Stimulated activated CD4-positive, alpha-beta T cell treated with anti-CD3 and anti-CD28 coated beads, Interleukin-1b, Interleukin-23, amount 100 ng/mL, for 4 hours (primary cell): ENCODE measurements at places on chromosomes 5 and 9.

- no peak for DNase-seq
These were observed 1.1 kb downstream of the SLC27A6 start for GRCh38 chr5:128966375-128966774.

- DNase-seq = no peak
These were observed 136.2 kb upstream of the SLC30A5 start for GRCh38 chr5:68957591-68957990.

GRCh38 chr5:40518485-40518917, 161.2 kb upstream of the PTGER4 start:
- DNase-seq = no peak

GRCh38 chr5:140134277-140134935, 8.7 kb downstream of the IGIP start:
- DNase-seq = no peak

GRCh38 chr5:55232271-55232984, 980 bp downstream of the CCNO start:
- DNase-seq = no peak

DNA sequence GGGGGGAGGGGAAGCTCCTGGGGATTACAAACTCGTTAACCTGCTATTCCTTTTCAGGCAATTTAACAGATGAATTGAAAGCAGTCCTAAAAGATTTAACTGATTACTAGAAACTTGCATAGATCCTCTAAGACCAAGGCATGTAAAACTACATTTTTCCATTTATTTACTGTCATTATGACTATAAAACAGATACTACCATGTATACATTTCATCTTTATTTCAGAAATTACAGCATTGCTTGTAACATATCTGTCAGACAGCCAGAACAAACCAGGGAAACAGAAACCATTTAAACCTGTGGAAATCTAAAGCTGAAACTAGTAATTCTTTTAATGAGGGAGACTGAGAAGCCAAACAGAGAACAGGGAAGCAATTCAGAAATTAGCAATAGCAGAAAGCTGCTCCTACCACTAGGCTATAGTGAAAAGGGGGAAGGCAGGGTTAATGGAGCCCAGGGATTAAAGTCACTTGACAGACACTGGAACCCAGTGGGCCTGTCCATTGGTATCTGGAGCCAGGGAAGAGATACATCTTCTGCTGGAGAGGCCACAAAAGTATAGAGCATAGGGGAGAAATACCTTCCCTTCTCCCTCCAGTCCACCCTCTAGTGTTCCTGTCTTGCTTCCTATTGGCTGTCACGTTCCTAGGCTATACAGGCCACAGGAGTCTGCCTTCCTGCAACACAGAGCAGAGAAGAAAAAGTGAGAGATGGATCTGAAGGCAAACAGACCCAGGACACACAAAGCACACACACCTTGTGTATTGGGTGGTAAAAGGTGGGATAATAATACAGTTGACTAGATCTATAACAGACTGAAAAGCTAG, 33.8 kb downstream of the PDCD1LG2 start:
- no peak for DNase-seq

GRCh38 chr5:171797543-171797942, 11.9 kb downstream of the SMIM23 start:
- DNase-seq = no peak

- no peak for DNase-seq
These were observed 6.0 kb upstream of the ZNF354C start for GRCh38 chr5:179054036-179054785.

GRCh38 chr9:98851730-98852459, 44.4 kb downstream of the GALNT12 start:
- DNase-seq = no peak

DNA sequence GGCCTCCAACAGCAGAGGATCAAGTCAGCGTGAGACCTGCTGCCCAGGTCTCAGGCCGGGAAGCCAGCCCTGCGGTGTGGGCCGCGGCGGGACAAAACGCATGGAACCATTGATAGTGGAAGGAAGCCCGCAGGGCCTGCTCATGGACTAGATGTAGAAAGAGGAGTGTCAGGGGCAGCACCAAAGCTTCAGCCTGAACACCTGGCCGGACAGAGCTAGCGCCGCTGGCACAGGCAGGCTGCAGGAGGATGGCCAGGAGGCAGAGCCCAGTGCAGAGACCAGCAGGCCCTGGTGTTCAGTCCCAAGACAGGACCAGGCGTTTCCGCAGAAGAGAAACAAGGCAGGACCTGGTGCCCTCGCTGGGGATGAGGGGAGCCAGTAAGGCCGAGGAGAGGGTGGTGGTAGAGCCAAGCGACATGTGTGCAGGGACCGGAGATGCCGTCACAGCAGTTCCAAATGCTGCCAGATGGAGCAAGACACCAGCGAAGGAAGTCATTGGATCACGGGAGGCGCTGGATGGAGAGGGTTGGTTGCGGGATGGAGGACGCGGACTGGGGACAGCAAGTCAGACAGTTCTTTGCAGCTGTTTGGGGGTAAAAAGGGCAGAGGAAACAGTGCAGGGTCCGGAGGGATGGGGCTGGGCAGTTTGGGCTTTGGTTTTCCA, 42.1 kb upstream of the OLFM1 start:
- DNase-seq = no peak

DNA sequence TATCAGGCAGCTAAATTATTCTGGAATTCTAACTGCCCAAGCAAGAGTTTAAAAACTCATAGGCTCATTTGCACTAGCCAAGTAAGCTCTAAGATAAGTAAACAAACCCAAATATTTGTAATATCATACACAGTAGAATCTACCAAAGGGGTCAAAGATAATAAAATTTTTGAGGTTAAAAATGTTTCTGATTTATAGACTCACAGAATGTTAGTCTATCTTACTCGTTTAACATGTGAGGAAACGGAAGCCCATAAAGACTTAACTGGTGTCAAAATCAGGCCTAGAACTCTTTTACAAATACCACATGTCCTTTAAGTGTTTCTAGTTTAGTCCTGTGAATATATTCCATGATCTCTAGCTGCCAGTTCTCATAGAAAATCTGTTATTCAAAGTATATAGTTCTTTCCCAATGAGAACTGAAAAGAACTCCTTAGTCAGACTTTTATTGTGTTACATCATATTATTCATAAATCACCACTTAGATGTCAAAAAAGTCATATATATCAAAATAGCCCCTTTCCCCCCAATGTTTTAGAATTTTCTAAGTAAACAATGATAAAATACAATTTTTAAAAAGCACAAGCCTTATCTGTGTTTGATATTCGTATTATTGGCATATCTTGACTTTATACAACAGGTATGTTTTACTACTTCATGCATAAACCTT, 13.9 kb downstream of the RAB14 start:
- DNase-seq = no peak

GRCh38 chr9:106634183-106634582, 228.8 kb upstream of the ZNF462 start:
- no peak for DNase-seq

DNA sequence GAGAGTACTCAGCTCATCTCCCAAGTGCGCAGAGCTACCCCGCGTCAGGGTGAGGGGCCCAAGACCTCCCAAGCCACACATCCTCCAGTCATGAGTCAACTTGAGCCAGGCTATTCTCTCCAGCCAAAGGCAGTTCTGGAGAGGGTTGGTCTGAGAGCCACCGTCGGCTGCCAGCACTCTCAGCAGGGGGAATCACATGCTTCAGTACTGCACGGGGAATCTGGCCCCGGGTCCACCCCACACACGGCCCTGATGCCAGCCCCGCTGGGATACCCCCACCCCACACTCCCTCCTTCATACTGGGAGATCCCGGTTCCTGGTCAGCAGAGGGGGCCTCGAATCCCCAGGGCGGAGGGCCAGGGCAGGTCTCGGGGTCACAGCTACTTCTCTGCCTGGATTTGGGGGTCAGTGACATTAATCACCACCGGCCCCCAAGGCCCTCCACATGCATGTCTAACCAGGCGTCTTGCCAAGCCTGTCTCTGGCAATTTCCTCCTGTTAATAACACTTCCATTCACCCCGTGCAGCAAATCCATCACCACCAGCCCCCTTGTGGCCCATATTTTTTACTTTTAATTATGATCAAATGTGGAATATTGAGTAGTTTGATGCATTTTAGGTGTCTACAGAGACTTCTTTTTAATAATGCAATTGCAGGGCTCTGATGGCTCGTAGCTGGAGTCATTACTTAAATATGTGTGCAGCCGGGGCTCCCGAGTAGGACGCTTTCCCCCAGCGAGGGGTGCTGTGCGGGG, 102.9 kb upstream of the PPP1R26 start:
- DNase-seq = no peak

GRCh38 chr5:41955432-41956024, 30.4 kb downstream of the FBXO4 start:
- no peak for DNase-seq

GRCh38 chr5:172876578-172876977, 42.5 kb downstream of the ERGIC1 start:
- no peak for DNase-seq

- no peak for DNase-seq
These were observed 159.8 kb downstream of the SYK start for GRCh38 chr9:90961375-90961774.

GRCh38 chr9:20270161-20270560, 352.1 kb downstream of the MLLT3 start:
- DNase-seq = no peak

DNA sequence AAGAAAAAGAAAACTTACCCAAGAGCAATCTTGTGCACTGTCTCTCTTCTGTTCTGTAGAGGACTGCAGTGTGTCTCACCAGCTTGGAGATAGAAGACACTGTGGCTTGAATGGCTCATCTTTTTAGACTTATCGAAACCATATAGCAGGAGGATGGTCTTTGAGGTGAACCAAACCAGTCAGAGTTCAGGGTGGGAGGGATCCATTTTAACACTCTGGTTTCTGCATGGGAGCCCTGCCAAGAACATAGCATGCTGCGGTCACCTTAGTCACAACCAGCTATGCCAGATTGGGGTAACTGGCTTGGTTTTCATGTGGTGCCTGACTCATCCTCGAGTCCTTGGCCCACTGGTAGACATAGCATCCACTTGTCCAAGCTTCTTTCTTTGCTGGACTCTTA, 135.1 kb downstream of the PAPPA start:
- DNase-seq = no peak

DNA sequence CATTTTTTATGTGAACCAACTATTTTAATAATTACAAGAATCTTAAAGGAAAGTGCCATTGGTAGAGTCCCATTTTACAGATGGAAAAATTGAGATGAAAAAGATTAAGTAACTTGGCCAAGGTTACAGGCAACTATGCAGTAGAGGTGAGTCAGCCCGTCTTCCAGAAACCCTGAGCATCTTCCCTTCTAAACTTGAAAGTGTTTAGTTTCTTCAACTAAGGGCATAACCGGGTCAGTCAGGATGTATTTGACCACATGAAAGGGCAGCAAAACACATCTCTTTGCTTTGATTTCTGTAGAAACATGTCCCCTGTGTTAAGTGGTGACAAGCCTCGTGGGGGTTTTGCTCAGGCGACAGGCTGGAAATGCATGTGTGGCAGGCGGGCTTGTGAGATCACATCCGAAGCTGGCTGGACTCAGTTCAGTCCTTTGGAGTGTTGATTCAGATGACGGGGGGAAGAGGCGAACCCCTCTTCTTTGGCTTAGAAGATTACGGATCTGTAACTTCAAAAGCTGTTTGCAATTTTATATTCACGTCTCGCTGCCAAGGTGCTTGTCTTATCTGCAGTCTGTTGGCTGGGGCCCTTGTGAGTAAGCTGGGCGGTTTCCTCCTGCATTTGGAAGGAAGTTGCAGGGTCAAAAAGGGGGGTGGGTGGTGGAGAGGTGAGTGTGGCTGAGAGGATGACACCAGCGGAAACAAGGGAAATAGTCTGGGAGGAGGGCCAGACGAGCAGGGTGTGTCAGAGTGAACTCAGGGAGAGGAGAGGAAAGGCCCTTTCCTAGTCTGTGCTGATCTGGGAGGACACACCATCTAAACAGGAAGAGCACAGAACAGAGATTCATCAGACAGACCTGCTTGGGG, 78.9 kb upstream of the RPS23 start:
- peak; percentile 27 for DNase-seq

DNA sequence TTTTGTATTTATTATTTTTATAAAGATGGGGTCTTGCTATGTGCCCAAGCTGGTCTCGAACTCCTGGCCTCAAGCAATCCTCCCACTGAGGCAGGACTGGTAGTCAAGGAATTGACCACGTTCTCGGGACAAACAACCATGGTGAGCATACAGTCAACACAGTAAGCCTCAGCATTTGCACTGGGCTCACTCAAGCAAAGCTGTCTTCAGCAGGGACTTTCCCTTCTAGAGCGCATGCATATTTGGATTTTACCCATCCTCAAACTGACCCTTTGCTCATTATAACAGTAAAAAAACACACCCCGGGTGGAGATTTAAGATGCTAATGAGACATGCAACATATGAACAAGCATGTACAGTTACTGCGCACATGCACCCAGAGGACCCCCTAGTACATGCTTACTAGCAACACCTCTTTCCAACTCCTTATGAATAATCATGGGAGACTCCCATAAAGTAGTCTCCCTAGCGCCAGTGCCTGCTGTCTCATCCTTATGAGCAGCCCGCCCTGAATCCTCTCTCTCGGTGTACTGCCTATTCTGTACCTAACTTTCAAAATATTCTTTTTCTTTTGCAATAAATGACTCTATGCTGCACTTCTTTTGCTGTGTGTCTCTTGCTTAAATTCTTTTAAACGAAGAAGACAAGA, 41.5 kb downstream of the C5orf22 start:
- no peak for DNase-seq

- DNase-seq = no peak
These were observed 51.9 kb upstream of the COL5A1 start for GRCh38 chr9:134589748-134590147.

DNA sequence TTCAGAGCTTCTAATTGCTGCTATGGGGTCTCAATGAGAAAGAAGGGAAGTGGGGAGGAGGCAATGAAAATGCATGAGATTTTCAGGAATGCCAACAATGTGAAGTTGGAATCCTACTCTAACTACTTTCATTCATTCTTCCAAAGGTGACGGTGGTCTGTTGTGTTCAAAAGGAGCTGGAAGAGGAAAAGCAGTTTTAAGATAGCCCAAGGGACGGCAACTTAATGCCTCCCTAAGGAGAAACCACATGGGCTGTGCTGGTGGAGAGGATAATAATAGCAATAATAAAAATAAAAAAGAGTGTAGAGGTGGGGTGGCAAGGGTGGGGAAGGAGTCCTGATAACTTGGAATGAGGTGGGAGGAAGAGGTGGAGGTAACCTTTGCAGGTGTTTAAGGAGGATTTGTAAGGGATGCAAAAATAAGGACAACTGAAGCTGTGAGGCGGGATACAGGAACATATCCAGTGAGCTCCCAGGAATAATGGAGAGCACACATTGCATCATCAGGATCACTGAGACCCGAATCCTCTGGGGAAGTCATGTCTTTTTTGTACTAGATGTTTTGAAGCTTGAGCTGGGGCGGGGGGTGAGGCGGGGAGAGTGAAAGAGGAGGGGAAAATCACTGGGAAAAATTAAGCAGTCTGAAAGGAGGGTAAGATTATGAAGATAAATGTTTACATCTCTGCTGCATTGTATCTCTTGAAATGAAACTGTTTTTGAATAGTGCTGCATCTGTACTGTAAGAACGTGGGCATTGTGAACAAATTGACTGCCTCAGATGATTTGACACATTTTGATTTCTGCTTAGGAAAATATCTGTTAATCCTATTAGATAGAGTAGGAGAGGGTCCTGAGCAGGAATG, 120.1 kb upstream of the TMEM161B start:
- DNase-seq = no peak
